ENCODE measurements at places on chromosomes 7 and 10.

- DNase-seq, result no peak
Observed at GRCh38 chr10:79342811-79343561, 4.3 kb upstream of the PPIF start.

DNA sequence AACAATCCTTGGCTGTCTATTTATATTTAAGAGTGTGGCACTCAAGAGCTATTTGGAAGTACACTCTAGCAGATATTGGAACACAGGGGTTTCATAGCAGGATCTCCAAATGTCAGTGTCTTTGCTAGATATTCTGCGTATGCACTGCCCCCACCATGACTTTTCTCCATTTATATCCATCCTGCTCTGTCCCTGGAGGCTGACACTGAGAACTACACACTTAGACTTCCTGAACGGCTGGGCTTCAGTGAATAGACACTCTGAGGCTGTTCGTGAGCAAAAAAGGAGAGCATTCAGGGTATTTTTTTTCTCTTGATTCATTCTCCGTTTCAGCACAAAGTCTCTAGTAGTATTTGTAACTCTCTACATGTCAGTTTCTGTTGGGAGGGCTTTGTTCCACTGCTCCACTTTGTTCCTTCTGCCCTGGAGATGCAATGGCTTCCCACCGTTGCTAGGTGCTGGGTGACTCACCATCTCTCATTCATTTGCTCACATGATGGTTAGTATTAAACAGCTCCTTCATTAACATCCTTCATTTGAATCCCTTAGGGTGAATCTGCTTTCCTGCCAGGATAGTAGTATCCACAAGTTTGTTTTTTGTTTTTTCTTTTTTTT, 155.9 kb upstream of the SLC13A1 start:
- no peak for DNase-seq

- no peak for DNase-seq
Observed at GRCh38 chr10:44967616-44968015, 8.0 kb downstream of the RASSF4 start.

DNA sequence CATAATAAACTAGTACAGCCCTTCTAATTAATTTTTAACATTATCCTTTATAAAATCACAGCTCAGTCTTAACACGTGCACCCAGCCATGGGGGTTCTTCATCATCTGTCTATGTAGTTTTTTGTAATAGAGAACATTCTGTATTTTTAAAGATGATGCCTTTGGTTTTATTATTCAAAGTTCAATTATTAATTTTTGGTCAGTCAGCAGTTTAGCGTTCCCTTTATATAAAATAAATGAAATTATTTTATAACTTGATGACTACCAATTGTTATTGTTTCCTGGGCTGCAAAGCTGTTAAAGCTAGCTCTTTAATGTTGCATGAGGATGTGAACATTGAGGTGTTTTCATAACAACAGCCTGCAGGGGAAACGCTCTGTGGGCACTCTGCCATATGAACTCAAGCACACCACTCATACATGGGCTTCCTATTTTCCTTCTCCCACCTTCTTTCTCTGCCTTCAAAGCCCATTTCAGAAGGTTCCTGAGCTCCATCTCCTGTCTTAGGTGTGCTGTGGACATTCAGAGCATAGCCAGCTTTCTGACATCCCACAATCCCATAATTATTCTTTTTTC, 172.0 kb upstream of the YAE1 start:
- no peak for DNase-seq

- no peak for DNase-seq
Observed at GRCh38 chr10:93911866-93912265, 18.1 kb downstream of the SLC35G1 start.

Measured in activated T-helper 1 cell treated with Interleukin-2 at 50 U/mL for 16 hours (primary cell).